ENCODE measurements at places on chromosomes 5 and 9.
A peak's percentile ranks its signal among the peaks of the same experiment; 100 is the strongest.

GRCh38 chr9:4812858-4813257, 20.1 kb downstream of the RCL1 start:
- DNase-seq, result no peak

DNA sequence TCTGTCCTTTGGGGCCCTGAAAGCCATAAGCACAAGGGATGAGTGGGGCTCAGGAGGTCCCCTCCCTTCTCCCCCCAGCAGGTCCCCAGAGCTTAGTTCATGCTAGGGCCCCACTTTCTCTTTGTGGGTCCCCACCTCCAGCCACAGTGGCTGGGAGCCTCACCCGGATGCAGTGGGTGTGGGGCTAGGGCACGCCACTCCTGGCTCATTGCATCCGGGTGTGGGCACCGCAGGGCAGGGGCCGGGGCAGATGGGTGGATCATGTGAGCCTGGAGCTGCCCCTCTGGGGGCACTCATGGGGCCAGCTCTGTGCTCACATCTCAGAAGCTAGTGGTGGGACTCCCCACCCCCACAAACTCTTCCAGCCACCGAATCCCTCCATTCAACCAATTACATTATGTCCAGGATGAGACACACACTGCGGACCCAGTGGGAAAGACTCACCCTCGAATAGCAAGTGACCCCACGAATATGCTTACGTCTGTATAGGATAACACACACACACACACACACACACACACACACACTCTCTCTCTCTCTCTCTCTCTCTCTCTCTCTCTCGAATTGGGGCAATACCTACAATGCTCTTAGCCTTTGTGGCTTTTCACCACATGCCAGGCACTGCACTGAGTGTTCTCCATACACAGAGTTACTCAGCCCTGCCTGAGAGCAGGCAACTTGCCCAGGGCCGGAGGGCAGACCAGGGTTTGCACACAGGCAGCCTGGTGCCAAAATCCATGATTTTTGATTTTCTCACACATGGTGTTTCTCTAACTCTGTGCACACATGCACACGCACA, 16.8 kb upstream of the PHYKPL start:
- no peak for DNase-seq

DNA sequence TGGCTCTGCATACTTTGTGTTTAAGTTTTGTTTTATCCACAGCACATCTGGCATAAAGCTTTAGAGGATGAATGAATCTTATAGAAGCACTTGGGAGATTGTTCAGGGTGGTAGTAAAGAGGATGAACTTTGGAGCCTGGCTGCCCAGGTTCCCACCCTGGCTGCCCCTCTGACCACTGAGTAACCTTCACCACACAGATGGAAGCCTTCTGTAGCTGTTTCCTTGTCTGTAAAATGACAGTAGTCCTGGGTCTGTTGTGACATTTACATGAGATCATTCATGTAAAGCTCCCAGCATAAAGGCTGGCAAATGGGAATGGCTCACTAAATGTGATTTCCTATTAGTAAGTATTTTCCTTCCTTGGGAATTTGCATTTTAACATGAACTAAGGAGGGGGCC, 85.7 kb upstream of the FAM169A start:
- DNase-seq, result no peak

DNA sequence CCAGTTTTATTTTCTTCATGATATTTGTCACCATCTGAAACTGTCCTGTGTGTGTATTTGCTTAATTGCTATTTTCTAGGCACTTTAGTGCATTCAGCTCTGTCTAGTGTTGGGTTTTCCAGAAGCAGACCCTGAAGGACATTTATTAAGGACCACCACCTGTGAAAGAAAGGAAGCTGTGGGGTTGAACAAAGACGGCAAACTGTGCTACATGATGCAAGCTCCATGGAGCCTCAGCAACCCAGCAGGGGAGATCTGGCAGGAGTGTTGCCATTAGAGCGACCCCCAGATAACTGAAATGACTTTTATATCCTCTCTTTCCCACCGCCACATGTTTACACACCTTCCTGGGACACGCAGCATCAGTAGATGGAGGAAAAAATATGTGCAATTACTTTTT, 125.5 kb downstream of the GABRB2 start:
- DNase-seq, result no peak

DNA sequence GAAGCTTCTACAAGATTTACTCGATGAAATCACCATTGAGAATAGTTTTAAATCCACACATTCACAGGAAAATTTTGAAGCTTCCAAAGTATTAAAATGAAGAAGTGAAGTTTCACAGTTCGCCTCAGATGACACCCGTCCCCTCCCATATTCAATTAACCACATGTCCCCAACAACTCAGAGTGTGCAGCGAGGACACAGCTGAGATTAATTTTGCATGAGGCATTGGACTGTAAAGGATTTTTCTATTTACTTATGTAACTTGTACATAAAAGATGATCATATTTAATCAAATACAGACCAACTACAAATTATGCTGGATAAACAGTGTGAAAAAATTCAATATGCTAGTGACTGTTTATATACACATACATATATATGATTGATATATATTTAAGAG, 84.7 kb upstream of the OLFM1 start:
- no peak for DNase-seq

DNA sequence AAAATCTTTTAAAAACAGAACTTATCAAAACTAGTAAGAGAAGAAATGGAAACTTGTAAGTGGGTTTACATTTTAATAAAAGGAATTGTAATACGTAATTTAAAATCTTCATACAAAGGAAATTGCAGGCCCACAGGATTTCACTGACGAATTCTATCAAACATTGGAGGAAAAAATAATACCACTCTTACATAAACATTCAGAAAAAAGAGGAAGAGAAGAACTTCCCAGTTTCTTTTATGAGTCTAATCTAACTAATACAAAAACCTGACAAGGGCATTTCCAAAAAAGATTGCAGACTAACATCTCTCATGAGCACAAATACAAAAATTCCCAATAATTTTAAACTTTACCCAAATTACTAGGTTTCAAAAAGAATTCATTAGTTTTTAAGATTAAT, 149.0 kb downstream of the RANBP17 start:
- no peak for DNase-seq

DNA sequence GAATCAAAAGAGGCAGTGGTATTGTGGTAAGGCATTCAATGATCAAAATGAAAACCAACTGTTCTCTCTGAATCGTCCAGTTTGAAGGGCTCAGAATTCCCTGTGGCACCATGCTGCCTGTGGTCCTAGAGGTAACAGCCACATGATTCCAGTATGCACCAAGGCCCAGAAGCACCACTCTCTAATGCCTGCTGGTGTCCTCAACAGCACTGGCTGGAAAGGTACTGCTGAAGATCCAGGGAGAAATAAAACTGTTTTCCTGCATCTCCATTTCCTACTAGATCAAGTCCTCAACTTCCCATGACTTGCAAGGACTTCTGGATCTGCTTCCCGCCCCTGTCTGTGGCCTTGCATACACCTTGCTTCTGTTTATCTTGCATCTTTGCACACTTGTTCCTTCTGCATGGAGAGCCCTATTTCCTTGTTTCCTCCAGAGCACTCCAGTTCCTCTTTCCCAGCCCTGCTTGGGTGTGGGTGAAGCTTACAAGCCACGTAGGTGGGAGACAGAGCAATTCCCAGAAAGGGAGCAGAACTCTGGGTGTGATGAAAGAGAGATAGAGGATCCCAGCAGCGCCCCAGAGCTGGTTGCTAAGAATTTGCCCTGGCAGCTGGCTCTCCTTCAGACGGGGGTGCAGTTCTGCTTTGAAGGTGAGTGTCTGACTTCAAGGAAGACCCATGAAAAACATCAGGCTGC, 41.0 kb upstream of the EQTN start:
- DNase-seq, result no peak

GRCh38 chr9:124399968-124400940, 15.0 kb downstream of the PSMB7 start:
- DNase-seq, result no peak

DNA sequence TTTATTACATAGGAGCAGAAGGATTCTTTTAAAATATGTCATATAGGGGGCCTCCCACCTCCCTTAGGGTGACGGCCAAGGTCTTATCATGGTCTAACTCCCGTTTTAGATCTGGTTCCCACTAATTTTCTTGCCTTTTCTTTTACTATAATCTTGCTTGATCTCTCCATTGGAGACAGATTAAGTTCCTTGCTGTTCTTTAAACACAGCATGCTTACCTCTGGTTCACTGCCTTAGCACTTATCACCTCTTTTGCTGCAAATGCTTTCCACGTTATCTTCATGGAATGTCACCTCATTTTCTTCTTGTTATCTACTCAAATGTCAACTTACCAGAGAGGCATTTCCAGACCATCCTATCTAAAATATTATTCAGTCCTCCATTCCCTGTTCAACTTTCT, 1047.6 kb downstream of the TLE4 start:
- DNase-seq, result no peak

DNA sequence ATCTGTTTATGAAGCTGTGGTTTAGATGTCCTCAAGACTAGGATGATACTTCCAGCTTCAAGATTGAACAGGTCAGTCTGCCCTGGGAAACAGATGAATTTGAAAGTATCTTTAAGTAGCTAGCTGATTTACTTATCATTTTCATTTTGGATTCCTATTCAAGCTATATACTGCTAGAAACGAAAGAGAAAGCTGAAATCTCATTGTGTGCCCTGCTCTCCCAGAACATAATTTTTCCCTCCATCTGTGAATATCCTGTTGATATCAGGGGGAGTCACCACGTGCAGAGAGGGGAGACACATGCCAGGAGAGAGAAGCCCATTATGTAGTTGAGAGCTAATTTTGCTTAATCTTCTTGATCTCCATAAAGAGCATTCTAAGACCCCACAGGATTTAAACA, 439.1 kb downstream of the NR2F1-AS1 start:
- no peak for DNase-seq

GRCh38 chr9:75152416-75152815, 64.1 kb downstream of the OSTF1 start:
- DNase-seq, result no peak

GRCh38 chr9:79185866-79186265, 385.9 kb upstream of the TLE4 start:
- DNase-seq, result no peak

DNA sequence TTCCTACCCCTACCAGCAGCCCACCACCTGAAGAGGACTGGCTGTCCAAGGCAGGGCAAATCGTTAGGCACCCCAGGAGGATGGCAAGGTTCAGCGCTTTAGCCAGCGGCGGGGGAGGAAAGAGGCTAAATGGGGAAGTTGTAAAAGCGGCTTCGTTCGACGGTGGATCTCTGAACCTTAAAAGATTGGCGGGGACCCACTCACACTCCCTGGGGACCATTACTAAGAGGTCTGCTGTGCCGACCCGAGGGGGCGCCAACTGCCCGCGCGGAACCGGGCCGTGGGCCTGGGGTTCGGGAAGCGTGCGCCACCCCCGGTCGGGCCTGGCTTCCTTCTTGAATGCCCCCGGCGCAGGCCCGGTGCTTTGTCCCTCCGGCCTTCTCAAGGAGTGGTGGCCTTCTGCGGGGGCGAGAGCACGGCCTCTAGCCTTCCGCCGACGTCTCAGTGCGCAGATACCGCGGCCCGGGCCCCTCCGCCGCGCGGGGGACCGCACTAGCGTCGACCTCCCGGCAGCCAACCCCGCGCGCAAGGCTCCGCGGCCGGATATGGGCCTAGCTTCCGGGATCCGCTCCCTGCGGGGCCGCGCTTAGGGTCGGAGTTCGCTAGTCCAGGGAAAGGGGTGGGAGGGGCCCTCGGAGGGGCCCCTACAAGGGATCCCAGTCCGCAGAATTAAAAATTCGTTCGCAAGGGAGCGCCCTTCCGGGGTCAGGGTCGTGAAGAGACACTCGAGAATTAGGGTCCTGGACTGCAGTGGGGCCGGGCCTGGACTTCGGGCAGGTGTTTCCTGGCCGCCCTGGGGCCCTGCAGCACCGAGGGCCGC, 10.5 kb downstream of the NR2F1-AS1 start:
- no peak for DNase-seq

DNA sequence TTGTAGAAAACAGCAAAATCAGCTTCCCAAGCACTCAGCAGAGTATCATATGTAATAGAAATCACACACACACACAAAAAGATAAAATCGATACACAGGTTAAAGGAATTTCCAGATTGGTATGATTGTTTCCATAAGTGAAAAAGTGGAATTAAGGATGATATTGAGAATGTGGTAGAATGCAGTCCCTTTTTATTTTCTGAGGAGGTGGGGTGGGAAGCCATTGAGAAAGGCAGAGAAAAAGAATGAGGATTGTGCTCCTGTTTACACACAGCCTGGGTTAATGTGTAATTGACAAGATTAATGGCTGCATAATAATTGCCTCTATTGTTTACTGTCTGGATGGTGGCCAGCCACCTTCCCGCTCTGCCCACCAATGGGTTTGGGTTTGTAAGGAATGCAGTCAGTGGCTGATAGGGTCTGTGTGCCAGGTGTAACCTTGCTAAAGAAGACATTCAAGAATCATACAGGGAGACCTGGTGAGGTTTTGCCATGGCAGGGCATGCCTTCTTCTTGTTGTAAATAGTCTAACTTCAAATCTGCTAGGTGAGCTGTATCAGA, 177.2 kb upstream of the MAP3K1 start:
- peak; percentile 48 for DNase-seq

DNA sequence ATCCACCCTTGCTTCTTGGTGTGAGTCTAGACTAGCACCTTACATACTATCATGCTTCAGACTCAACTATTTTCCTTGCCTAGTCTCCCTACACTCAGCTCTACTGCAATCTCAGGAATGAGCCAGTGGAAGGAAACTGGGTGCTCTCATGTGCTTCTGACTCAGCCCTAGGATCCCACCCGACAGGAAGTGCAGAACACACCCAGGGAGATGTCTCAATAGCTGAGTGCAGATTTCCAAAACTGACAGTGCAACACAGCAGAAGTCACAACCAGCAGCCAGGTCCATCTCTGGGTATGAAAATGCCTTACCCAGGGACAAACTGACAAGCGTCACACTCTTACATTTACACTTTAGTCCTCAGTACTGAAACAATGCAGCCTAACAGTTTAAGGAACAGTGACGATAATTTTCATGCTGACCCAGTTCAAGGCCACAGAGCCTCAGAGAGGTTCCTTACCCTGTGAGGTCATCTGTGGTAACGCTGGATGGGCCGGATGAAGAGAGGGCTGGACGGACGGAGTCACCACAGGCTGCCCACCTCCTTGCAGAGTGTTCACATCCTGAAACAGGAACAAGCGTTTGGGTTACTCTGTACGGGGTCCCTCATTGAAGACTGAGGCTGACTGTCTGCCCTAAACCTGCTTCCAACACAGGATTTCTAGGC, 33.0 kb downstream of the FKBP15 start:
- DNase-seq, result no peak

DNA sequence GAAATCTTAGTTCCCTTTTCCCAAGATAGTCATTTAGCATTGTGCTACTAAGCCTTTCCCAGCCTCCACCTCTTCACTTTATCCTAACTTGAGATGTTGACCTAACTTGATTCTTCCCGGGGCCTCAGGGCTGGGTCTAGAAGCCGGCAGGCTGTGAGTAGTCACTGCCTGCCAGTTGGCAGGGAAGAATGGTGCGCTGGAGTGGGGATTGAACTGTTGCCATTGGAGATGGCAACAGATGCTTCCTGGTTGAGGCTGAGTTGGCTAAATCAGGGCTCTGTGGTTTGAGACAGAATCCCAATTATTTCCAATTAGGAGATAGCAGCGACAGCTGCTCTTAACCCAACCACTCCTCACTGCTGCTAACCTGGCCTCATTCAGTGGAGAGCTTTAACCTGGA, 343.1 kb downstream of the BRINP1 start:
- no peak for DNase-seq
